ELR (cell line): ENCODE measurements at places on chromosomes 7 and 10.

GRCh38 chr7:37510043-37510634 lies 61.5 kb upstream of the ELMO1 start:
- peak; percentile 0 for DNase-seq

GRCh38 chr7:122300211-122300932 lies 4.2 kb downstream of the FEZF1 start:
- no peak for DNase-seq

DNA sequence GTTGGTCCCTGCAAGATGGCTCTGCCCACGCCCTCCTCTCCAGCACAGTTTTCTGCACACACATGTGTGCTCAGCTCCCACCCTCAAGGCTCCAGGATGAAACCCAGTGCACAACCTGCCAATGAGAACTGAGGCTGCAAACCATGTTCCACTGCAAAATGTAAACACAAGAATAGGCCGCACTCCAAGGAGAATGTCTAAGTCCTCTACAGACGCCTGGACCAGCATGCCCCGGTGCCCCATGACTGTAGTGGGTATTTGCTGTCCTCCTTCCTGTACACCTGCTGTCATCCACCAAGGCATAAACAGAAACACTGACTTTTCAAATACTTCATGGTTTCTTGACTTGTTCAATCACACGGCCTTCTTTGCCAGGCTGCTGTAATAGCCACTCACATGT lies 72.6 kb downstream of the COBL start:
- DNase-seq = no peak

DNA sequence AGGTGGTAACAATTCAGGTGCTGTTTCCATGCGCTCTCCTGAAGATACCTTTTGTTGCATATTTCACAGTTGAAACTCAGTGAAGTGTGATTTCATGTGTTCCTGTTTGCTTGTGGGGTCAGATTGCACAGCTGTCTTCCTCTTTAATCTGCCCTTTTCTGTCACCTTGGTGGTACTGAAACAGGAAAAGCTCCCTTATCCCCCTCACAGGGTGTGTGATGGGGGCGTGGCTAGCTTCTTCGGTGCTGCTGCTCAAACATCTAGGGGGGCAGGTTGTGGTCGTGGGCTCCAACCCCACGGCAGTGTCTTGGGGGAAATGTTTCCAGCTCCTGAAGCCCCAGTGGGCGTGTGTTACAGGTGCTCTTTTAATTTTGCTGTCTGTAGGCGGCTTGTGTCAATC lies 107.4 kb upstream of the KLF14 start:
- no peak for DNase-seq

DNA sequence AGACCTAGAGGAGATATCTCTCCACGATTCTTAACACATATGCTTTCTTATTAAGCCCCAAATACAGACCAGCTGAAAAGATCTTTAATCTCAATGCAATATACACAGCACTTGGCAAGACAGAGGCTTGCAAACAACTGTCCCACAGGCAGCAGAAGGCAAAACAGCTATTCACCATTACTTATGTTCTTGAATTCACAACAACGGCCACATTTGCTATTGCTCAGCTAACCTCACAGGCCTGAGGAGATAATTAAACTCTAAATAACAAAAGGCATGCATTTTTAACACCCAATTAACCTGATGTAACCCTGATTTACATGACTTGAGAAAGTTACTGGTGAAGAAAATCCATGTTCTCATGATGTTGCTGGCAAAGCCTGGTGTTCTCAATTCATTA lies 216.4 kb downstream of the CRPPA start:
- DNase-seq = no peak

DNA sequence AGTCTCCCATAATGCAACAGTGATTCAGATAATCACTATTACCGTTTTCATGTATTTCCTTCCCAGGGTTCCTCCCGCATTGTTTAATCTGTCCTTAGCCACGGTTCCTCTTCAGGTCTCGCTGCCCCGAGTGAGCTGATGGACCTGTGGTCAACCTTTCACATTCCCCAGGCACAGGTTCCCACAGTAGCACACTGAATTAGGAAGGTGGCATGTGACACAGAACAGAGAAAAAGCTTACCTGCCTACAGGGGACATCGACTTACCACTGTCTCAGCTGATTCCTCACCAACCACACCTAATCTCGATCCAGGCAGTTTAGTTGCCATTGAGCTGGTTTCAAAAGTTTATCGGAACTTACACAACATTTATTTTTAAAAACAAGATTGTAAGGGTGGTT lies 72.2 kb downstream of the MTURN start:
- DNase-seq = no peak

DNA sequence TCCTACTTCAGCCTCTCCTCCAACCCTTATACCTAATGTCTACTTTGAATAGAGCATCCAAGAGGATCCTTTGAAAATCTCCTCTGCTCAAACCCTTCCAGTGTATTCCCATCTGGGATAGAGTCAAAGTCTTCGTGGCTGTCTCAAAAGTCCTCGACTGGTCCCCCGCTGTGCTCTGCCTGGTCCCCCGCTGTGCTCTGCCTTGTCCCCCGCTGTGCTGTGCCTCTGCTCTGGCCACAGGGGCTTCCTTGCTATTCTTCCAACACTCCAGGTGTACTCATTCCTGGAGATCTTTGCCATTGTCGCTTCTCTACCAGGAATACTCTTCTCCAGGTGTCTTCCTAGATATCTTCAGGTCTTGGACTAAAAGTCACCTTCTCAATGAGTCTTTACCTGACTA lies 36.1 kb upstream of the COMMD3 start:
- no peak for DNase-seq

DNA sequence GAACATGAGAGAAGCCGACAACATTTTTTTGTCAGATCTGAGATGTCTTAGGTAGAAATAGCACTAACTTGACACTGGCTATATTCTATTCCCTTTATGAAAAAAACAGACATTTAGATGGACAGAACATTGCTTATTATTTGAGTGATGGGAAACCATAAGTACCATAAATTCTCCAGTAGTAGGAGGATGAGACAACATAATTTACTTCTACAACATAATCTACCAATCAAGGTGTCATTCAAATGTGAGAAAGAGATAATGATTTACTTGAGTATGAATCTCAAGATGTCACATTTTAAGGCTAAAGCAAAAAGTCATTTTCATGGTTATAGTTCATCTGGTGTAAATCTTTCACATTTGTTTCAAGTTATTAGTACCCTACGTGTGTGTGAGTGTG lies 110.8 kb downstream of the CALCR start:
- DNase-seq = no peak

DNA sequence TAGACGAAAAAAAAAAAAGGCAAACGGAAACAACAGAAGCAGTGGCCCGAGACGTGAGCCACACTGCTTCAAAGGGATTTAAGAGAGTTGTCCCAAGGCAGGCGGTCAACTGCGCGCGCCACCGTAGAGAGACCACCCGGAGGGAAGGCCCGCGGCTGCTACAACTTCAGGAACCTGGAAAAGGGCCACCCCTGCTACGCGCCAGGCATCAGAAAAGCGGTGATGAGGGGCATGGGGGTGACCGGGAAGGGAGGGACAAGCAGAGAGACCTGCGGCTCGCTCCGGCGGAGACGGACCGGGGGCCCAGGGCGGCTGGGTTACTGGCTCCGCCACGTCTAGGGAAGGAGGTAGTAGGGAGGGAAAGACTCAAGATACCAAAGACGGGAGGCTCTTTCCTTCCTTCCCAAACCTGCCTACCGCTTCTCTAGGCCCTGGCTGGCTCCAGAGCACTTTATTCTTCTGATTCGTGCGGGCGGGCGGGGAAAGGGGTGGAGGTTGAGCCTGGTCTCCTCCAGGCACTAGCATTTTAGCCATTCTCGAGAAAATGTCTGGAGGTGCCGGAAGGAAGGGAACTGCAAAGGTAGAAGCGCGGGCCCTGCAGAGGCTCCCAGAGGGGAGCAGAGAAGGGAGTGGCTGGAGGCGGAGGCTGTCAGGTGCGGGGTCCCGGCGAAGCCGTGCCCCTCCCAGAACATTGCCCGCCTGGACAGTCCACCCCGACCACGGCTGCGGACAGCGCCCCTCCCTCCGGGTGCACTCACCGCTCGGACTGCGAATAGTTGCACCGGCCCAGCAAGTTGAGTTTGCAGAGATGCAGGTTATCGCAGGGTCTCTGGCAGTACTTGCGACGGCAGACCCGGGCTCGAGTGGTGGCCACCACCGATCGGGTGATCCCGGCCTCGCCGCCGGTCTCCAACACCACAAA lies 993 bp downstream of the ZC3HAV1 start:
- peak; percentile 34 for DNase-seq

GRCh38 chr10:131874991-131875451 lies 25.8 kb upstream of the PPP2R2D start:
- DNase-seq = peak; percentile 82

- DNase-seq = peak; percentile 38
Measured at GRCh38 chr10:116669080-116669479, 48.3 kb downstream of the PNLIPRP2 start.

DNA sequence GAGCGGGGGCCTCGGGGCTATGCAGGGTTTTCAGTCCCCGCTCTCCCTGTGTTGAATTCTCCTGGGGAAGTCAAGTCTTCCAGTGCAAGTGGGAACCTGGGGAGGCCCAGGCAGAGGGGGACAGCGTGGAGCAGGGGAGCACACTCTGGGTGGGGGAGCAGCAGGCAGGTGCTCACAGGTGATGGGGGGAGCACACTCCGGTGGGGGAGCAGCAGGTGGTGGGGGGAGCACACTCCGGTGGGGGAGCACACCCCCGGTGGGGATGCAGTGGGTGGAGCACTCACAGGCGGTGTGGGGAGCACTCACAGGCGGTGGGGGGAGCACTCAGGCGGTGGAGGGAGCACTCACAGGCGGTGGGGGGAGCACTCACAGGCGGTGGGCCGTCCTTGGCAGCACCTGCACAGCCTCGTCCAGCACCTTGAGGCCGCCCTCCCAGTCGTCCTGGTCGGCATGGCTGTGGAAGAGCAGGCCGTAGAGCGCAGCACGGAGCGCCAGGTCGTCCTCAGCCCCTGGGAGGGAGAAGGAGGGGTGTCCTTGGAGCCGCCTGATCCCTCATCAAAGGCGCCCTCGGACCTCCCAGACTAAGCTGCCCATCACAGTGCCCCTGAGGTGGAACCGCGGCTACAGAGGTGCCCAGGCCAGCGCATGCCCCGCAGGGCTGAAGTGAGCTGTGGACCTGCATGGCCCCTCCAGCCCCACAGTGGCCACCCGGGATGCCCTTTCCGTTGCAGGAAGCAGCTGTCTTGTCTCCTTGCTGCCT lies 56.7 kb downstream of the CFAP46 start:
- DNase-seq = no peak

DNA sequence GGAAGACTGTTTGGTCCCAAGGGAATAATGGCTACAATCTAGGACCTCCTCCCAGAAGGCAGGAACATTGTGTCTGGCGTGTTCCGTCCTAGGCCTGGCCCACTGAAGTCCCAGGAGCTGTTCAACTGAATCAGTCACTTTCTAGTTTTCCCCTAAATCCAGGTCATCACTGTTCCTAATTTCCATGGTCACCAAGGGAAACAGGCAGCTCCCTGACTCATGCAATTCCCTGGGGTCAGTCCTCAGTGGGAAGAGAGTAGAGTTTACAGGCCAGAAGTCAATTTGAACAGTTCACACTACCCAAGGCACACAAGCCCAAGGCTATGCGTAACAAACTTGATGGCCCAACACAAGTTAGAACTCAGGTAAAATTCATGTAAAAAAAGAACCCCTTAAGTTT lies 44.0 kb downstream of the CREB3L2 start:
- no peak for DNase-seq

GRCh38 chr7:100566018-100566531 lies 7.6 kb downstream of the SAP25 start:
- DNase-seq = no peak

DNA sequence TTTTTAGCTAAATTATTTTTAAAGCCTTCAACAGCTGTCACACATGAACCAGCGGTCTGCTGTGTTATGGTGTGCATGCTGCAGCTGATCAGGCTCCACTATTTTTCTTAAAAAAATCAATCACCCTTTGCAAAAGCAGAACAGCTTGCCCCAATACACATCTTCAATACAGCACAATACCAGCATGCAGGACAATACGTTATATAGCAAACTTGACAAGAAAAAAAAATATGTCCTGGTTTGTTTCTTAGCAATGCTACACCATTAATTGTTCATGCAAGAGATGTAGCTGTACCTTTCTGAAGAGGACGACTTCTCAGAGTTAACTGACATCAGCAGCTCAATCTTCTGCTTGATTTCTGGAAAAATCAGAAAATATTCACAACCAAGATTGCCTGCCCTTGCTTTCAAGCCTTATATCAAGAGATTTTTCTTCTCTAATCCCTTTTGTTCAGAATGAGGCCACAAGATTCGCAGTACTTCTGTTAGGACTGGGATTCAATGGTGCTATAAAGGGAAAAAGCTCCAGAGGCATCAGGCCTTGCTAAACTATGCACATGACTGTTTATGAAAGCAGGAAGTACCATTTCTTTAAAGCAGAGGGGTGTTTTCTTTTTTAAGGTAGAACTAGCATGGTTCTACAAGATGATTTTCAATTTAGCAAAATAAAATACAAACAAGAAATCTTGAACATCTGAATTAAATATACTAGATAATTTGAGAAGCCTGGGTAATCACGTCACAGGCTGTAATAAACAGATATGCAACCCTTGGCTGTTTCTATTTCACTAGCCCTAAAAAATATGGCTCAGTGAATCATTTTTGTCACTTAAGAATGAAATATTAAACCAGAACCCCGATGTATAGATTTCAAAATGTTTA lies 120.0 kb downstream of the SRPK2 start:
- DNase-seq = peak; percentile 72

GRCh38 chr7:110664803-110665202 lies 426.1 kb upstream of the LRRN3 start:
- DNase-seq = no peak

GRCh38 chr7:27277628-27278027 lies 35.0 kb downstream of the EVX1 start:
- DNase-seq = peak; percentile 55

DNA sequence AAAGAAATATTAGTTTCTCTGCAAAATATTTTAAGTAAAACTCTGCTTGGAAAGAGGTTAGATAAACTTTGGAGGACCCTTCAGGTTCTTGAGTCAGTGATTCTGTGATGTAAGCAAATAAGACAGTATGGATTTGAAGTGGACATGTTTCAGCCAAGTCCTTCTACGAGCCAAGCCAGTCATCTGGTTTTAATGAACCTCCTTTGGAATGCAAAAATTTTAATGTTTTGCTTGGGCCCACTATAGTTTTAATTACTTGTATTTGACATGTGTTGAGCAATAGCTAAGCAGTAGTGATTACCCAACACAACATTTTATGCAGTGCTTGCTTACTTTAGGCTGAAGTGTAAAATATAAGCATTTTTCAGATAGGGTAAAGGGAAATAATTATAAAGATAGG lies 296.3 kb upstream of the SEMA3D start:
- DNase-seq = no peak

DNA sequence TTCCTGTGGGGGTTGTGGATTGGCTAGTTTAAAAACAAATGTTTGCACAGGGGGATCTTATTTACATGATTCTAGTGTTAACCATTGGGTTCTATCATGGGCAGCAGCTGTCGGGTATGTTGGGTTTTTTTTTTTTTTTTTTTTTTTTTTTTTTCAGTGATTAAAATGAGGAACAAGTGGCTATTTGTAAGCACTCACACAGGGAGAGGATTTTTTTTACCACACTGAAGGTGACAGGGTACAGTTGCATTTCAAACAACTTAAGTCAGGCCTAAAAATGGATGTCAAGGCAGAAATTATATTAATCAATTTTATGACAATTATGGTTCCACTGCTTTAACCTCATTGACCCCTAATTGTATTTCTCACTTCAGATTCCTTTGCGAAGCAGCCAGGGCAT lies 92.8 kb downstream of the CD36 start:
- DNase-seq = no peak
